HepG2 (cell line): ENCODE measurements at places on chromosomes 1 and 21.
A peak's percentile ranks its signal among the peaks of the same experiment; 100 is the strongest.

- DNase-seq: no peak
These were observed 73.3 kb downstream of the CAMTA1 start for GRCh38 chr1:6858596-6858995.

GRCh38 chr1:65795311-65795710 lies 2.6 kb downstream of the PDE4B start:
- DNase-seq: no peak

DNA sequence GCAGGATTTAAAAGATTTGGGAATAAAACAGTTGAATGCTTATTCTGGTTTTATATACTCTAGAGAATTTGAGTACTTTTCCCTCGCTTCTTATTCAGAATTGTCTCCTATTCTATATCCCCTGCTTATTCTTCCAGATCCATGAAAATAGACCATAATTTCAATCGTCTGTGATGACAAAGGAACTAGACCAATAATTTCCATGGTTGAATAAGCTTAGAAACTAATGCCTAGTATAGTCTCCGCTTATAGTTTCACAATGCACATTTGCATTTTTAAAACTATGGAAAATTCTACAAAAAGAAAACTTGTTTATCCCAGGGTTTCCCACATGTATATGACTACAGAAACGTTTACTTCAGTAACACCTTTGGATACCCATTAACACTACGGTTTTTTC lies 247.4 kb upstream of the NR5A2 start:
- no peak for DNase-seq

- peak; percentile 13 for DNase-seq
These were observed 273.2 kb downstream of the GRIK3 start for GRCh38 chr1:36761113-36761512.

DNA sequence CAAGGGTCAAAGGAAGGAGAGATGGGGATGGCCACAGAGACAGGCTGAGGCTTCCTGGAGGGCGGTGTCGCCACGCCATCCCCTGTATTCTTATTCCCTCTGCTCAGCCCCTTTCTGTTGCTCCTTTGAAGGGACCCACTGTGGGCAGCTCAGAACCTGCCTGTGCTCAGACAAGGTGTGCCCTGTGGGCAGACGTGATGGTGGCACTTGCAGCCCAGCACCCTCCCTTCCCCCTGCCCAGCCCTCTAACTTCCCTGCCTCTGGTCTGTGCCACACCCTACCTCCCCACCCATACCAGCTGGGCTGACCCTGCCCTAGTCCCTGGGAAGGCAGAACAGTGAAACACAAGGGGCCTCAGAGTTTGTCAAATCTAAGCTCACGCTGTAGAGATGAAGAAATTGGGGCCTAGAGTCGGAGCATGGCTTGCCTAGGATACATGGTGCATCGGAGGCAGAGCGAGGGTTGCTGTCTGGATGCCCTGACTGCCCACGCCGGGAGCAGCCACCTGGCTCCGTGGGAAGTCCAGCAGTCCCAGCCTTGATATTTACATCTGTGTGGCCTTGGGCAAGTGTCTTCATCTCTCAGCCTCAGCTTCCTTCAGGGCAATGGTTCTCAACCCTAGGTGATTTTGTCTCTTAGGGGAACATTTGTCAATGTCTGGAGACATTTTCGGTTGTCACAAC lies 68.6 kb upstream of the RUNX3 start:
- DNase-seq: no peak

- peak; percentile 23 for DNase-seq
These were observed 49.8 kb upstream of the RIPK4 start for GRCh38 chr21:41816583-41817165.

- peak; percentile 88 for DNase-seq
These were observed 13.8 kb upstream of the BOLA1 start for GRCh38 chr1:149885339-149886120.

GRCh38 chr21:37622755-37623154 lies 256.2 kb downstream of the DYRK1A start:
- DNase-seq: no peak

- DNase-seq: no peak
These were observed 44.2 kb downstream of the ELK4 start for GRCh38 chr1:205587581-205587980.

GRCh38 chr1:37267111-37267835 lies 207.1 kb upstream of the ZC3H12A start:
- DNase-seq: no peak

GRCh38 chr1:30785181-30785580 lies 27.6 kb upstream of the LAPTM5 start:
- no peak for DNase-seq

DNA sequence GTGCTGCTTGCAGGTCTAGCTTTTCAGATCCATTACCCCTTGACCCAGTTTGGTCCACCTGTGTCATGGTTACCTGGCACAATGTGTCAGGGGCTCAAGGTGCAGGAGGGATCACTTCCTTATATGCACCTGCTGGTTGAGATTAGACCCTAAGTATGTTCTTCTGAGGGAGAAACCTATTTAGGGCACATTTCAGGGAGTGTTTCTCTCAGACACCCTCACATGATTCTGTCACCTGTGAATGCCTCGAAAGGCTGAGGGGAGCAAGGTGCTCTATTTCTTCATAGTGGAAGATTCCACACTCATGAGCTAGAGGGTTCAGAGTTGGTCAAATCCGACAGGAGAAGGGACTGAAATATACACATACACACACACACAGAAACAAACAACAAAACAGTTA lies 15.5 kb downstream of the HSD3B2 start:
- DNase-seq: no peak

- peak; percentile 16 for DNase-seq
These were observed 181.4 kb upstream of the KIAA0040 start for GRCh38 chr1:175373786-175374623.

DNA sequence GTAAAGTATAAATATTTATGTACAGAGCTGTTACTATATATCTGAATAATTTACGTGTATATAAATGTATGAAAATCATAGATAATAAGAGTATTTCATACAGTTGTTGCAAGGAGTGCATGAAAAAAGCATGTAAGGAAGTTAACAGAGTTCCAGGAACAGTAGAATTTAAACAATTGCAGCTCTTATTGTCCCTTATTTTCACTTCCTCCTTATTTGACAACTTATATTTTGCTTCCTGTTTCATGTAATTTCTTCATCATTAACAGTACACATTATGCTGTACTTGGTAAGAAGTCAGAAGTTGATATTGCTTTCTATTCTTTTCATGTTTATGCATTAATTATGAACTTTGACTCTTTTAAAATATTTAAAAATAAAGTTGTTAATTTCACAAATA lies 681.5 kb downstream of the LRRIQ3 start:
- no peak for DNase-seq

DNA sequence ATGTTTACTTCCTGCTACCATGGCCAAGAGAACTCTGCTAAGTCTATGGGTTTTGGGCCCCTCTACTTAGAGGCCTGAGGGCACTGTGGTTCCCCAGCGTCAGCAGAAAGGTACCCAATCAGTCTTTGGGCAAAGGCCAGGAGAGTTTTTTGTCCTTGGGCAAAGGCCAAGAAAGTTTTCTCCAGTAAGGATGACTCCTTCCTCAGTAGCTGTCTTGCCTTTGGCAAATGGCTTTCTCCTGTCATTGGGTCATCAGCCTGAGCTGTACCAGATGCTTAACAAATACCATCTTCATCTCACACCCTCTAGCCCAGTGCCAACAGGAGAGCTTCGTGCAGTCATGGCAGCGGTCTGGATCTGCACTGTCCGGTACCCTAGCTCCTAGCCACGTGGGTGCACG lies 199.3 kb upstream of the TMEM51 start:
- no peak for DNase-seq

- DNase-seq: no peak
These were observed 115.4 kb downstream of the DMRTB1 start for GRCh38 chr1:53574621-53575020.

- no peak for DNase-seq
These were observed 5.8 kb downstream of the DENND4B start for GRCh38 chr1:153940756-153941155.

DNA sequence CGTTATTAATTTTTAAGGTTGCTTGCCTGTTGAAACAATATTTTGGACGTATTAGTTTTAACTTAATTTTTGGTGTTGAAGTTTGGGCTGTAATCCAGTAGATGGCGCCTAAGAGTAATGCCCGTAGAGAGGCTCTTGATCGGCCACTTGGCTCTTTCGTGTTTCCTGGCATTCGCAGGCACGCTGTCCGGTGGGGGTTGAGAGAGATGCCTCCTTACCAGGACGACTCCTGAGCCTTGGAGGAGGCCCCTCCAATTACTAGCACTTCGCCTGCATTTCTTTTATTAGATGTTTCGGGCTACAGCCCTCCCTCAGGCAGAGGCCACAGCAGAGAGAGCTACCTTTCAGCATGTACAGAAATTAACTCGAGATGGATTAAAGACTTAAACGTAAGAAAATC lies 12.0 kb downstream of the OR2M4 start:
- DNase-seq: peak; percentile 12

GRCh38 chr21:45892916-45893739 lies 88.4 kb upstream of the COL6A1 start:
- no peak for DNase-seq

DNA sequence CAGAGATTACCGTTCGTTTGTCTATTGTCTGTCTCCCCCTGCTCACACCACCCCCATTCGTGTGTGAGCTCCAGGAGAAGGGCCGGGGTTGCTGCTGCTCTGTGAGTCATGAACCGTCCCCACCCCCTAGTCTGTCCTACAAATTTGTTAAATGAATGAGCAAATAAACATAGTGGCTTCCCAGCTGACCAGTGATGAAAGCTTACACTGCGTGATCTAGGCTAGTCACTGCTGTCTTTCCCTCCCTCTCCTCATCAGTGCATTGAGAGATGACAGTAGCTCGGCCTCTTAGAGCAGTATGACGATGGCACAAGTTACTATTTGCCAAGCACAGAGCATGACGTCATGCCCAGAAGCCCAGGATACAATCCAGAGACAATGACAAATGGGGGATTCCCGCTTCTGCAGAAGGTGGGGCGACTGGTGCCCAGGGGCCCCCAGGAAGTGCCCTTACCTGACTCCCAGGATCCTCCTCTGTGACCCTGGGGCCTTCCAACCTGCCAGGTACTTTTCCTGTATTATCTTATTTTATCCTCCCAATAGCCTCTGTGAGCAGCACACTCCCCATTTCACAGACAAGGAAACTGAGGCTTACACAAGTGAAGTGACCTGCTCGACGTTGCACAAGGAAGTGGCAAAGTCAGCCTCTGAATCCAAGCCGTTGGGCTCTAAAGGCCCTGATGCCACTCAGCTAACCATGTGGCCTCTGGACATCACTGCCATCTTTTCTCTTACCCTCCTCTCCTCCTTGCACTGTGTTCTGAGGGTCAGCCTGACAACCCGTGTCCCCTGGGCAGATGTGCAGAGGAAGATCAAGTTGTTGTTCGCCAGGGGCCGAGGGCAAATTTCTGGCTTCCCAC lies 8.6 kb upstream of the EPHA2 start:
- DNase-seq: peak; percentile 96

DNA sequence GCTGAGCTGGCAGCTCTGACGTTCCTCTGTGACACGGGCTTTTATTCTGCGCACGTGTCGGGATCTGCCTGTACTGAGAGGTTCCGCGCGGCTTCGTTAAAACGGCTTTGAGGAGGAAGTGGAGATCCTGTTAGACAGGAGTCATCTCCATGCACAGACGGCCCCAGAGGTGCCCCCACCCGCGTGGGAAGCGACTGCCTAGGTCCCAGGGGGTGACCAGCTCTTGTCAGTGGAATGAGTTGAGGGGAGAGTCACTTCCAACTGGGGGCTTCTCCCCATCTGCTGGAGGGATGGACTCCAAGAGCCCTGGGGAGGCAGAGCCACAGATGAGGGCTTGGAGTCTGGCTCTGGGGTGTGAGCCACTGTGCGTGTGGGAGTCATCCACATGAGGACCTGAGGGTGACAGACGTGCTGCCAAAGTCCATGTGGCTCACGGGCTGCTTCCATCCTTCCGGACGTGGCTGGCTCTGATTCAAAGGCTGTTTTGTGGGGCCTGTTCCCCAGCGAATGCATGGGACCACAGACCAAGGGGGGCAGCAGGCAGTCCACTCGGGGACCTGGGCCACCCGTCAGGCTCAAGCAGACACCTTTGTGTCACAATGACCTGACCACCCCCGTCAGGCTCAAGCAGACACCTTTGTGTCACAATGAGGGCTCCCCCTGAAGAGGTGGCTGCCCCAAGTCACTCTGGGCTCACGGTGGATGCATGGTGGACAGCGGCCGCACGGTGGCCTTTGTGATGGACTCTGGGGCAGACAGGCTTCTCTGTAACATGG lies 26.8 kb downstream of the PTTG1IP start:
- DNase-seq: peak; percentile 48

- peak; percentile 76 for DNase-seq
These were observed 62.7 kb downstream of the CD34 start for GRCh38 chr1:207848234-207848633.

GRCh38 chr1:66729119-66729518 lies 23.1 kb upstream of the DYNLT5 start:
- no peak for DNase-seq
